Immature natural killer cell (primary cell): ENCODE measurements at places on chromosomes 13 and 19.
A peak's percentile ranks its signal among the peaks of the same experiment; 100 is the strongest.

DNA sequence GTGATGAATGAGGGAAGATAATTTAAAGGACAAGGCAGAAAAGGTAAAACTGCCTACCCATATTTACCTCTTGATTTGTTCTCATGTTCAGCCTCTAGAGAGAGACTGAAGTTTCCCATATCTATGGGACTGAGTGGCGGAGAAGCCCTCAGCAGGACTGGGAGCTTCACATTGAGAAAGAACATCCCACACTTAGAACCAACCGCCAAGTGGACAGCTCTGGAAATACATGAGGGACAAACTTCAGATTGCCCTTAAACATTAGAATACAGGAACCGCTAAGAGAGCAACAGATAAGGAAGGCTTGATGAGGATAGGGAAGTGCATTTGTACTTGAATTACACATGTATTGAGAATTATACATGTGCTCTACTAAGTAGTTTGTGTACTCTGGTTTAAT is 316.0 kb upstream of the MIR17HG start:
- H3K27ac ChIP-seq, result no peak overlapping the region
- H3K4me3 ChIP-seq, result no peak overlapping the region
- H3K36me3 ChIP-seq, result no peaks in the 10 kb centered on the region
- no peak for DNase-seq
- H3K4me1 ChIP-seq, result no peaks in the 10 kb centered on the region
- H3K27me3 ChIP-seq, result peaks cover 1% of the 10 kb centered on the region

DNA sequence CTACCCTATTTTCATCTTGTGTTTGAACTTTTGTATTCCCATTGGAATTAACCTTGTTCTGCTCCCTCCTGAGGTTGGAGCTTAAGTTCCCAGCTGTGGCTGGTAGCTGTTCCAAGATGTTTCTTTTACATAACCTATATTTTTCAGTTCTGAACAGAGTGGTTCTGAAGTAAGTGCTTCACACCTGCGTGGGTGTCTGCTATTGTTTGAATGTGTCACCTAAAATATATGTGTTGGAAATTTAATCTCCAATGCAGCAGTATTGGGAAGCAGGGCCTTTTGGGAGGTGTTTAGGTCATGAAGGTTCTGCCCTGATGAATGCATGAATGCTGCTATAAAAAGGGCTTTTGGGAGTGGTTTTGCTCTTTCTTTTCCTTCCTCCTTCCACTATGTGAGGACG is 123.8 kb downstream of the LACC1 start:
- no peak overlapping the region for H3K27ac ChIP-seq
- DNase-seq, result no peak
- H3K4me1 ChIP-seq, result no peaks in the 10 kb centered on the region

DNA sequence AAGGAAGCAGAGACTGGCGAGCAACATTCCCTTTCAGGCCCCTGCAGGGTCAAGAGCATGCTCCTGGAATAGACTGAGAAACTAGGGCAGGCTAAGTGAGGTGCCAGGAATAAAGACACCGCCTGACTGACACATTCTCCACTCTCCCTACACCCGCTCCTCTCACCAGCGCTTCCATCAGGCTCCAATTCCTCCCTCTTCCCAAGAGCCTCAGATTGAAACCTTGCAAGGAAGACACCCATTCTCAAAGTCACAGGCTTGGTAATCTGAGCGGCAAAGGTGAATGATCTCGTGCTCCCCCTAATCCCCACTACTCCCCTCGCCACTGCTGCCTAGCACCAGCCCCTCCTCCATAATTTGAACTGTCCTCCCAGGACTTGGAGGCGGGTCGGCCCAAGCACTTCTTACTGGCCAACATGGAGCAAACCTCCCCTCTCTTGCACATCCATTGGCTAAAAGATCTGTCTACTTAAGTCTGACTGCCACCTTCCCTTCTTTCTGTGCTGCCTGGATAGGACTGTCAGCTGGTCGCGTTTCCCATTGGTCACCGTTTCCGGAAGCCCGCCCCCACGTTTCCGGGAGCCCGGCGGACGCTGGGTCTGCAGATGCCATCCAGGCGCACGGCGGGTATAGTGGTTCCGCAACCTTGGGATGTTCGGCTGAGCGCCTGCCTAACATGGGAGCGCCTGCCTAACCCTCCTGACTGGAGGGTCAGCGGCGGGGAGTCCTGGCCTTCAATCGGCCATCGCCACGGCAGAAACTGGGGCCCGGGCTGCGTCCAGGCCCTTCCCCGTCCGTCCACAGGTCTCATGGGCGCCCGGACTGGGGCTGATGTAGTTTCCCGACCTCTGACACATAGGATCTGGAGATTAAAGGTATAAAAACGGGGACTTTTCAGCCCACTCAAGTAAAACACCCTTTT is 33.6 kb downstream of the ZNF383 start:
- peak overlapping the region; percentile 67 for H3K27ac ChIP-seq
- H3K27me3 ChIP-seq, result peaks cover 1% of the 10 kb centered on the region
- H3K36me3 ChIP-seq, result peaks cover 34% of the 10 kb centered on the region
- peaks cover 14% of the 10 kb centered on the region for H3K4me1 ChIP-seq

- DNase-seq, result no peak
- H3K36me3 ChIP-seq, result peaks cover 15% of the 10 kb centered on the region
- no peak overlapping the region for H3K4me3 ChIP-seq
- no peaks in the 10 kb centered on the region for H3K27me3 ChIP-seq
- peak overlapping the region; percentile 7 for H3K27ac ChIP-seq
These were observed 22.9 kb upstream of the GARRE1 start for GRCh38 chr19:34231439-34231838.

DNA sequence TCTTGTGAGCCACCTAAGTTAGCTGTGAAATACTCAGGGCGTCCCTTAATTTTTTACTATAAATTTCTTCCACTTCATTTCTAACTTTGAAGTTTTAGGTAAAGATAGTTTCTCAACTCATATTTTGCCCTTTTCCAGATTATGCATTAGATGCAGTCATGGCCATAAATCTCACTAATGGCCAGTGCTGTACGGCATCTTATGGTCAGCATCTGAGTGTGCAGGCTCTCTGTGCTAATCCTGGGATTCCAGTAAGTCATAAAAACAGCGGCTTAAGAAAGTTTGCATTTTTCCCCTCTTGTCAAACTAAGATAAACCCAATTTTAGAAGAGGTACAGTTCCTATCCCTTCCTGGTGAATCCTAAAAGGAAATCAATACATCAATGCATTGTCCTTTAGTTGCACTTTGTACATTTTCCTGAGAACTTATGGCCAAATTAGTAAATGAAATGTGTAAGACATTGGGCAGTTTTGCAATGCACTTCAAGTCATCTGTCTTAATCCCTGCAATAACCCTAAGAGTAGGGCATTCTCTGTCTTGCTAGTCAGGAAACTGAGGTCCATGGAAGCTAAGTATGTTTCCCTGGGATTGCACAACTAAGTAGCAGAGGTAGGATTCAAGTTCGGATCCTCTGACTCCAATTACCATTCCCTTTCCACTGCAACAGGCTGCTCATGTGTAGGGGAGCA is 146.2 kb downstream of the DCT start:
- H3K27ac ChIP-seq, result no peak overlapping the region
- no peak overlapping the region for H3K4me3 ChIP-seq
- peaks cover 3% of the 10 kb centered on the region for H3K27me3 ChIP-seq

DNA sequence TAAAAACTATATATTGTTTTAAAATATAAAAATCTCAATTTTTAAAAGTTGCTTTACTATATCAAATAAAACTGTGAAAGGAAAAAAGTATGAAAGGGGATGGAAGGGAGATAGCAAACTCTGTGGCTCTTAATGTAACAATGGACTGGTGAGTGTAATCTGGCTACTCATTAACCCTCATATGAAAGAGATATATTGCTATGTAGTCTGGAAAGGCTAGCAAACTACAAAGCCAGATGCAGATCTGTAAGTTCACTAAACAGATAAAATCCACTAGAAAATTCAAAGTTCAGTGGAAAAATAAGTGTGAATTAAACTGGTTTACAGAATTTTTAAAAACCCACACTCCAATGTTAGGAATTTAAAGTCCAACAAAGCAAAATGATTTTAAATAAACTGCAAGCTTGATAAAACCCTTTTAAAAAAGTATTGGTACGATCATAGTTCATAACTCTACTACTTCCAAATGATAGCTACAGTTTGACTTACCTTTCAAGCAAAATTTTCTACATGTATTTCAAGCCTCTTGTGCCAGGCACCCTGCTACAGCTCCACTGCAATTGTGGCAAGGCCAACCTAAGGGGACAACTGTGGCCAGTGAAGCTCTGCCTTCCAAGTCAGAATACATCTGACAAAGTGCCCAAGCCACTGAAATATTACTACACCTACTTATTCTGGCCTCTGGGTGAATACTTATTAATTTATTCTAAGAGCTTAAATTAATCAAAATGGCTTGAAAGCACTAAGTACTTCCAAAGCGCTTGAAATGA is 647 bp upstream of the ELF1 start:
- H3K27me3 ChIP-seq, result peaks cover 3% of the 10 kb centered on the region
- no peak for DNase-seq
- peaks cover 31% of the 10 kb centered on the region for H3K4me1 ChIP-seq
- H3K4me3 ChIP-seq, result peak overlapping the region; percentile 94
- no peaks in the 10 kb centered on the region for H3K36me3 ChIP-seq

- peaks cover 6% of the 10 kb centered on the region for H3K36me3 ChIP-seq
- DNase-seq, result no peak
- H3K4me3 ChIP-seq, result no peak overlapping the region
- no peaks in the 10 kb centered on the region for H3K4me1 ChIP-seq
- no peak overlapping the region for H3K27ac ChIP-seq
These were observed 104.7 kb downstream of the TUBGCP3 start for GRCh38 chr13:112483299-112483698.

DNA sequence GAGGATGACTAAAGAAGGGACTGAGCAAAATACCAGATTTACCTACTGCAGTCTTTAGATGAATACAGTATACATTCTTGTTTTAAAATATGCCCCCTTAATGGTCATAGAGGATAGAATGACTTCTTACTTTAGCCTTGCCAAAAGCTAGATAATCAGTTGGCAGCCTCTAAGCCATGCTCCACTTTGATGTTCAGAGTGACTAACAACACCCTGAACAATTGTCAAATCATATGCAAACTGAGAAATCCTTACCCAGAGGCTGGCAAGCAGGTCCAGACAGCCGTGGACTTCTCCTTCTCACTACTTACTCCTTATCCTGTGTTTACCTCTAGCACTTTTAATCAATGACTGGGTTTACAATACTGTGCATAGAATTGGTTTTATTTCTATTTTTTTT is 23.6 kb upstream of the PHF11 start:
- H3K27me3 ChIP-seq, result no peaks in the 10 kb centered on the region
- H3K4me1 ChIP-seq, result no peaks in the 10 kb centered on the region
- H3K27ac ChIP-seq, result no peak overlapping the region

DNA sequence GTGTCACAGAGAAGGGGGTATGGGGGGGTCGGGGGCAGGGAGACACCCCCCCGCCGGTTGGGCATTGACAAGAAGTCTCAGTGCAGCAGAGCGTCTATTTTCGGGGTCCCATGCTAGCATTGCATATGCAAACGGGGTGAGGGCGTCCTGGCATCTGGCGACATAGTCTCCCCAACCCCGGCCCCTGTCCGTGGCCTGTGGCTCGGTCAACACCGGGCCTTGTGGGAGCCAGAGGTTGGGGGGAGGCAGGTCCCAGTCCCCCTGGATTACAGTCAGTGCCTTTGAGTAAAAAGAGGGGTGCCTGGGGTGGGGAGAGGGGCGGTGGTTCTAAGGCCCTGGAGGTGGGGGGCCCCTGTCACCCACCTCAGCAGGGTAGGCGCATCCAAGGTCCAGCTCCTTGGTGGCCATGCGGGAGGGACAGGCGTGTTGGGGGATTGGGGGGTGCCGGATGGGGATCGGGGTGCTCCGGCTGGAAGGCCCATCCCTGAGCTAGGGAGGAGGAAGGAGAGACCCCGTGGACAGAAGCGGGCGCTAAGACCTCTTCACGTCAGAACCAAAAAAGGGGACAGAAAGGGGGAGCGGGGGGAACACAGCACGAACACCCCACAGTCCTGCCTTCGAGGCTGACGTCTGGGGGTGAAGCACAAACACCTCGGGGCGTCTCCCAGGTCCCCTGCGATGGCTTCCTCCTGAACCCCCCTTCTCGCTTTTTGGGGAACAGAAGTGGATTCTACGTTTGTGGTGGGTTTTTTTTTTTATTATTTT is 20.9 kb downstream of the ZBTB7A start:
- peaks cover 23% of the 10 kb centered on the region for H3K4me1 ChIP-seq
- H3K27ac ChIP-seq, result no peak overlapping the region
- no peak for DNase-seq

DNA sequence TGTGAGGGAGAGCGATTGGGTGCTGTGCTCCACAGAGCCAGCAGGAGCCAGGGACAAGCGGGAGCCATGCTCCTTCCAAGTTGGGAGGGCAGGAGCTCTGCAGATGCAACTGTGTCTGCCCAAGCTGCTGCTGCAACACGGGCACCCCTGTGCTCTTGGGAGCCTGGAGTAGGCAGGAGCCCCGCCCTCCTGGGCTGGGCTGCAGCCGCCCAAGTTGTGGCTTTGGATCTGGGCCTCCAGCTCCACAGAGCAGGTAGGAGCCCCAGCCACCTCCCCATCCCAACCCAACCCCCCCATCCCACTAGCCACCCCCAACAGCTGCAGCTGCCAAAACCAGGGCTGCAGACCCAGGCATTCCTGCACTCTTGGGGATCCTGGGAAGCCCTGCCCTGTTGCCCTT is 39.9 kb upstream of the FLT1 start:
- H3K27me3 ChIP-seq, result peaks cover 6% of the 10 kb centered on the region
- no peaks in the 10 kb centered on the region for H3K36me3 ChIP-seq
- no peak overlapping the region for H3K4me3 ChIP-seq
- H3K4me1 ChIP-seq, result peaks cover 2% of the 10 kb centered on the region

DNA sequence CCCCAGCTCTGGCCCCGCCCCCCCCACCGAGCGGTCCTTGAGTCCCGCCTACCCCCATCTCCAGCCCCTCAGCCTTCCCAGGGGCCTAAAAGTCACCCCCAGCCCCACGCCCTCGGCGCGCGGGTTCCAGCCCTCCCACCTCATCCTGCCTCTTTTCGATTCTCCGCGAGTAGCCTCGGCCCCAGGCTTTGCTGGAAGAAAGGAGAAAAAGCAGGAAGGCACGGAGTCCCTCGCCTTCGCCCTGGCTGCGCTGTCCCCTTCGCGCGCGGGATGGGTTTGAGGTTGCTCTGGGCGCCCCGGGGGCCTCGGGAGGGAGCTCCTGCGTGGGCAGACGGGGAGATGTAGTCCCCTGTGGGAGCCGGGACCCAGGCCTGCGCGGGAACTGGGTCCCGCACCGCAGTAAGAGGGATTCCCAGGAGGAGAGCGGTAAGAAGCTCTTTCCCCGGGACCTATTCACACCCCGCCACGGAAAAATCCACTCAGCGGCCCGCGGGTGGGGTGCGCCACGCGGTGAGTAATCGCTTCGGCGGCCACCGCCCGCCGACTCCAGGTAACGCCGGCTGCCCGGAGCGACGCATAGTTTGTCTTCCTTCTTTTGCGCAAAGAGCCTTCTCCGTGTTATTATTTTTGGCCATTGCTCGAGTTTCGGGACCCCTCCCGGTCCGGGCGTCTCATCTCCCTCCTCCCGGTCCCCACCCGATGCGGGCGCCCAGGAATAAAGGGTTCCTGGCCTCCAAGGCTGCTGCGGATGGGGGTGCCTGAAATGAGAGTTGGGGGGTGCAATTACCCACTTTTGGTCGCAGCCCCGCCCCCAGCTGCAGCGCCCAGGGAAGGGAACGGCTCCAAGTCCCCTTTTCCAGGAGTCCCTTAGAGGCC is 865 bp upstream of the CRLF1 start:
- no peak overlapping the region for H3K27ac ChIP-seq
- no peak overlapping the region for H3K4me3 ChIP-seq
- DNase-seq, result no peak
- H3K36me3 ChIP-seq, result no peaks in the 10 kb centered on the region

GRCh38 chr19:44072543-44073401 is 813 bp downstream of the ZNF284 start:
- no peak for DNase-seq
- peak overlapping the region; percentile 96 for H3K4me3 ChIP-seq
- H3K36me3 ChIP-seq, result peaks cover 10% of the 10 kb centered on the region
- no peaks in the 10 kb centered on the region for H3K27me3 ChIP-seq
- peak overlapping the region; percentile 89 for H3K27ac ChIP-seq

- DNase-seq, result no peak
- no peaks in the 10 kb centered on the region for H3K27me3 ChIP-seq
- no peaks in the 10 kb centered on the region for H3K36me3 ChIP-seq
These were observed 515.4 kb downstream of the DCT start for GRCh38 chr13:93964146-93964512.
